ENCODE measurements at places on chromosomes 13 and 19.

DNA sequence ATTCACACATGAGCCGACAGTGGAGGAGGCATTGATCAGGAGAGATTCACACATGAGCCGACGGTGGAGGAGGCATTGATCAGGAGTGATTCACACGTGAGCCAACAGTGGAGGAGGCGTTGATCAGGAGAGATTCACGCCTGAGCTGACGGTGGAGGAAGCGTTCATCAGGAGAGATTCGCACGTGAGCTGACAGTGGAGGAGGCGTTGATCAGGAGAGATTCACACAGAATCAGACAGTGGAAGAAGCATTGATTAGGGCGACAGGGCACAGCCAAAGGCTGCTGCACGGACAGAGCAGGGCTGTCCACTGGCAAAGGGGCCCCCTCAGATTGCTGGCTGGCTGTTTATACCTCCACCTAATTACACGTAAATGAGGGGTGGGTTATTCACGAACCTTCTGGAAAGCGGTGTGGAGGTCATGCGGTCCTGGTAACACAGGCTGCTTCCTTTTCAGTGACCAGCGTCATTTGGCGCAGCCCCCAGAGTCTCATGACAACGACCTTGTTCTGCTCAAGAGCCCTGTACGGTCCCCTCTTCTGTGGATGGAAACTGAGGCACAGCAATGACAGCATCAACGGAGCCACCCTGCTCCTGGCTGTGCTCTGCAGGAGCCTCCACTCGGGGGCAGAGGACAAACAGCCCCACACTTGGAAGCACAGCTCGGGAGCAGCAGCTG is 50.6 kb upstream of the GAS6 start:
- DNase-seq = no peak

GRCh38 chr19:5782945-5783919 is 1.3 kb downstream of the PRR22 start:
- no peak for DNase-seq

GRCh38 chr19:1416014-1416841 is 8.8 kb downstream of the DAZAP1 start:
- peak; percentile 28 for DNase-seq

DNA sequence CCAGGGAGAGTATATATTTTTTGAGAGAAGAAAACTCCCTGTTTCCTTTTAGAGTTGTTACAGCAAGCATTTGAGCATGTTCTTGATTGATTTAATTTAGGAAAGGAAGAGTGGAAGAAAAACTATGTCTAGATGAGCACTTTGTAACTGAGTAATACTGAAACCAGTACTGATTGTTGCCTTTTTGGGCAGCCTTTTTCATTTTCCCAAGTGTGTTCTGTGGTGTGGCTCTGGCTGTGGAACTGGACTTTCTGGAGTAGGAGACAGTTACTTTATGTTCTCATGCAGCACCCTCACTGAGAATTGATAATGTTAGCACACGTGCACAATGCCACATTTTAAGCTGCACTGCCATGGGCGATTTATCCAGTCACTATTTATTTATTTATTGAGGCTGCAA is 211.5 kb downstream of the LMO7 start:
- DNase-seq = no peak

GRCh38 chr19:14004619-14005348 is 1.3 kb downstream of the RFX1 start:
- no peak for DNase-seq

DNA sequence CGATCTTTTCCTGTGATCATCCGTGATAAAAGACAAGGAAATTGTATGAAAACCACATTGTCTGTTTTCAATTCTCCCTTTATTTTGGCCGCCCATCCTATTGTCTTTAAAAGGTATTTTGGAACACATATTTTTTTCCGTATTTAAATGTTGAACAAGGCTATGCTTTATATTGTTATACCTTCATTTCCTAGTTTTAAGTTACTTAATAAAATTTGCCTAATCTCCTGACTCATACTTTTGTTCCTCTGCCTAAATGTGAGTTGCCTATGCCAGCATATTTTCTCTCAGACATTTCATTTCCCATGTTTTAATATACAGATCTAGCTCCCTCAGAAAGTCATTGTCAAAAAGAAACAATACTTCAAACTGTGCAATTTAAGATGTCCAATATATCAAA is 104.2 kb downstream of the SLITRK6 start:
- DNase-seq = no peak

DNA sequence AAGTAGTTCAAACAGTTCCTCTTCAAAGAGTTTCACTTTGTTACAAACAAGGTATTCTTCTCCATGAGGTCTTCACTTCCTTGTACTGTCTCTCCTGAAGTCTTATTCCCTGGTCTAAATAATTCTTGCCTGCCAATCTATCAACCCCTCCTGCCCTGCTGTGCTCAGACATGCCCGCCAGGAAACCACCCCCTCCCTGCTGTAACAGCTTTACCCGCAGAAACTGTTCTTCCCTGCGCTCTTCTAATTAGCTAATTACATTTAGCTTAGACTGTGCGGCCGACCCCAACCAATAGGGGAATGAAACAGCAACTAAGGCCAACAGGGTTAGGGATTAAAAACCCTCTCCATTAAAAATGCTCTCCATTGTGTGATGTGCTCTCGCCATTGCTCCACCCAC is 46.7 kb downstream of the ZNF846 start:
- no peak for DNase-seq

DNA sequence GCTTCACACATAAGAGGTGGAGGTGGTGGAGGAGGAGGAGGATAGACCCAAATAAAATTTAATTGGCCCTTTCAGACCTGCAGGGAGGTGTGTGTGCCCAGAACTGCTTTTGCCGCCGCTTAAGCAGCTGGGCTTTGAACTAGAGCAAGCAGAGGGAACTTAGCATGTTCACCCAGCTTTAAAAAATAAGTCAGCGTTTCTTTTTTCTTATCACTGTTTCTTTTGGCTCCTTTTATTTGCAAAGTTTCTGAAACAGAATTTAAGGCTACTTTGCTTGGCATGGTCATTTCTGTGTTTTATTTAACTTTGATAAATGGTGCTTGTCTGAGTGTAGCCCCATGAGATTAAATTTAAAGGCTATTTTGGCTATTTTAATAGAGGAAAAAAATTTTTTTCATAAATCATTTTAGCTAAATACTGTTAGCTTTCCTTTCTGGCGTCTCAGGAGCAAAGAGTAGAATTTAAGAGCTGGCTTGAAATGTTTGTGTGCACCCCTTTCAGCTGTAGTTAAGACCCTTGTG is 43.3 kb upstream of the RNF113B start:
- no peak for DNase-seq

DNA sequence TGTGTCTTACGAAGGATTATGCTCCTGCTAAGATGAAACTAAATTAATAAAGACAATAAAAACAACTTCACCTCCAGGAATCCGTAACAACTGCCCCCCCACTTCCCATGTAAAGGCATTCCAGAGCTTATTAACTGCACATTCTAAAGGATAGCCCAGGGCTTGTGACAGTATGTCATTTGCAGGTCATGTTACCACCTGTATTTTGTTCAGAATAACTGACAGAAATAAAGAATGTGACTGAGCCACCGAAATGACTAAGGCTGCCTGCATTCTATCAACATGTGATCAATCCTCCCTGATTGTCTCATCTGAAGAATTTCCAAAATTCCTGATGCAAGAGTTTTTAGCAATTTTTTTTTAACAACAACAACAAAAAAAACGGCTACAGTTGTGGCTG is 117.2 kb downstream of the MIPEP start:
- no peak for DNase-seq

DNA sequence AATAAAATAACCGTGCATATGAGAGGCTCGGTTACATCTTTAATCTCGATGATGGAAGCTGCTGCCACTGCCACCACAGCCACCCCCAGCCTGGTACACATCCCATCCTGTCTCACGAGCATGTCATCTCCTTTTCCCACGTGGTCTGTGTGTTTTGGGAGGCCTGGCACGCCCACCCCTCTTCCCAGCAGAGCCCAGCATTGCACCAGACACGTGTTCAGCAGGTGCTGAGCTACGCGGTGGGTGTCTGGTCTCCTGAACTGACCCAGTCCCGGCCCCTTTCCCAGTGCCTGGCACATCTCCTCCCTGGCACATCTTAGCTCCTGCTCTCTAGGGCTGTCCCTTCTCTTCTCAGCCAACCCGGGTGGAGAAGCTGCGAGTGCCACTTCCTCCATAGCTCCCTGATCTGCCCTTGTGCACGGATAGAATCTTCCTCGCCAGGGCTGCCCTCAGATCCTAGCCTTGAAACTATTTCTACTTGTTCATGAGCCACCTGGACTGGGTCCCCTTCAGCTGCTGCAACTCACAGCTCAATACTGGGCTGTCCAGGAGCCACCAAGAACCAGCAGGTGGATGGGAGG is 36.8 kb upstream of the ZNF536 start:
- no peak for DNase-seq

DNA sequence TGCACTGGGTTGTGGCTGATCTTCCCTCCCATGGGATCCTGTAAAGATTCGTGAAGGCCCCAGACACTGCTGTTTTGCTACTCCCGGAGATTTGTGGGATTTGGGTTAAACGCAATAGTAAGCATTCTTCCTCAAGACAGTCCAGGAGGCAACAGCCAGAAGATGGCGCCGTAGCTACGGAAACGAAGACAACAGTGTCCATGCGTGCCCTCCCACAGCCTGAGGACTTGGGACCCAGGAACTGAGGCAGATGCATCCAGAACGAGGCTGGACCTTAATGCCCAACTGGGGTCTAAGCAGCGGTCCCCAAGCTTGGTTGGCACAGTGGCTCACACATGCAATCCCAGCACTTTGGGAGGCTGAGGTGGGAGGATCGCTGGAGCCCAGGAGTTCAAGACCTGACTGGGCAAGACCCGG is 57.6 kb upstream of the ZNF507 start:
- peak; percentile 82 for DNase-seq

DNA sequence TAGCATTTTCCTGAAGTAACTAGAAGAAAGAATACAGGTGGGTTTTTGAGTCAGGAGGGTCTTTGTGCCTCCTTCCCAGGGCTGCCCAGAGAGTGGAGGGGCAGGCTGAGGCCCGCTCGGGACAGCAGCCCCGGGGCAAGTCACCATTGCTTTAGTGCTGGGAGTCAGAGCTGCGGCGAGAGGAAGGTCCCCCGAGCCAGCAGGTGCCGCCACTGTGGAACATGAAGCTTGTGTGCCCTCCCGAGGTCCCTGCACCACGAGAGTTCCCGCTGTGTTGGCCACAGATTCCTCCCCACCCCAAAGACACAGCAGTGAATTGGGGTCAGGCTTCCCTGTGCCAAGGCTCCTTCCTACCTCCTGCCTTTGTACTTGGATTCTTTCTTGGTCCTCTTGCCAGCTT is 50.9 kb upstream of the TEX29 start:
- DNase-seq = no peak

- peak; percentile 79 for DNase-seq
Observed at GRCh38 chr13:37313372-37313771, 207.9 kb upstream of the CSNK1A1L start.

GRCh38 chr19:55684946-55685681 is 10.1 kb downstream of the EPN1 start:
- no peak for DNase-seq
